A549 treated with ZK216348 at 1 μM for 4 hours (cell line): ENCODE measurements at places on chromosomes 2 and 18. TPM values are rescaled to one million over a fixed set of nuclear protein-coding genes. Genes with fewer than 3 reads are reported as not detected.

The STPG4 gene
- total RNA-seq = not detected in 5 replicates

The REG1B gene
- not detected in 5 replicates for total RNA-seq

The CRYGC gene
- not detected in 5 replicates for total RNA-seq

The CLEC4F gene
- not detected in 5 replicates for total RNA-seq

The GATA6 gene
- 1.5 to 2.4 TPM (median 1.7 TPM) in 5 replicates for total RNA-seq

The RAX gene
- total RNA-seq = not detected in 5 replicates

The AGXT gene
- not detected in 5 replicates for total RNA-seq

The TXNDC2 gene
- total RNA-seq = 0.15 to 0.34 TPM (median 0.17 TPM) in 5 replicates

The GRHL1 gene
- 0.70 to 2.0 TPM (median 0.97 TPM) in 5 replicates for total RNA-seq

The CRACDL gene
- 2.0 to 3.4 TPM (median 2.5 TPM) in 5 replicates for total RNA-seq
